ENCODE measurements at places on chromosomes 7 and 10.

GRCh38 chr7:35251606-35252310, 2.1 kb downstream of the TBX20 start:
- DNase-seq, result no peak

GRCh38 chr10:123327450-123327849, 173.2 kb downstream of the BUB3 start:
- no peak for DNase-seq

- peak; percentile 51 for DNase-seq
Measured at GRCh38 chr7:128869138-128869943, 6.7 kb downstream of the ATP6V1F start.

GRCh38 chr7:33143996-33144718, 14.8 kb downstream of the BBS9 start:
- DNase-seq, result no peak

GRCh38 chr7:6139189-6139996, 108.2 kb downstream of the ANKRD61 start:
- no peak for DNase-seq

- DNase-seq, result no peak
Measured at GRCh38 chr7:127910670-127911069, 120.6 kb downstream of the LRRC4 start.

DNA sequence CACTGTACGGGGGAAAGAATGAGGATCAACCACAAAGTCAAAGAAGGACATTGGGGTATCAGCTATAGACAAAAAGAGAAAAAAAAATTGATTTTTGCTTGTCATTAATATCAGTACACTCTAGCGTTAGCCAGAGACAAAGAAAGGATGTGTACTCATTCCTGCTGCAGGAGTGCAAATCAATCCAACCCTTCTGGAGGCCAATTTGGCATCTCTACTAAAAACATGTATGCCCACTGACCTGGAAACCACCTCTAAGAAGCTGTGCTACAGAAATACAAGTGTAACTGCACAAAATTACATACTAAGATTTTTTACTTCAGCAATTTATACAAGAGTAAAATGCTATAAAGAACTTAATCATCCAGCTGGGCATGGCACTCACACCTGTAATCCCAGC, 13.6 kb downstream of the NSMCE4A start:
- no peak for DNase-seq

- no peak for DNase-seq
Measured at GRCh38 chr10:5490698-5491464, 8.5 kb downstream of the CALML5 start.

- no peak for DNase-seq
Measured at GRCh38 chr10:51651063-51651462, 48.3 kb downstream of the CSTF2T start.

Measured in WERI-Rb-1 (cell line).